NCI-H345 (cell line): ENCODE measurements at places on chromosomes 16 and 17.

- DNase-seq, result no peak
These were observed 43.2 kb downstream of the AXIN2 start for GRCh38 chr17:65518256-65518655.

GRCh38 chr16:55687802-55688201 lies 32.0 kb downstream of the SLC6A2 start:
- DNase-seq, result no peak

- no peak for DNase-seq
These were observed 4.6 kb downstream of the PYCR1 start for GRCh38 chr17:81932333-81932983.

DNA sequence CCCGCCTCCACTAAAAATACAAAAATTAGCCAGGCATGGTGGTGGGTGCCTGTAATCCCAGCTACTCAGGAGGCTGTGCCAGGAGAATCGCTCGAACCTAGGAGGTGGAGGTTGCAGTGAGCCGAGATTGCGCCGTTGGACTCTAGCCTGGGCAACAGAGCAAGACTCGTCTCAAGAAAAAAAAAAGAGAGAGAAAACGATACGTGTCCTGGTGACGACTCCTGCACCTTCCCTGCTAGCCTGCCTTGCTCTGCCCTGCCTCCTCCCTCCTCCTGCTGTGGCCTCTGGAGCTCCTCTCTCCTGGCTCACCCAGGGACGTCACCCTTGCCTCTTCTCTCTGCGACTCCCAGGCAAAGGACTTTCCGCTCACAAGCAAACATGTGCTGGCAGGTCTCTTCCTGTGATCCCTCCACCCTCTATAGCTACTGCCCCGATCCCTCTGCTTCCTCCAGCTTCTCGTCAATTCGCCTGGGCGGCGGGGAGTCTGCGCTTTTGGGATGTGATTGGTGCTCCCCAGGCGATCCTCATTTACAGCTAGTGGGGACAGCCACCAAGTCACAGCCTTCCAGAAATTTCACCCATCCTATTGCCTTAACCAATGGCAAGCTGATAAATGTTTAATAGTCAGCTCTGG lies 25.5 kb upstream of the CBX4 start:
- DNase-seq, result no peak

DNA sequence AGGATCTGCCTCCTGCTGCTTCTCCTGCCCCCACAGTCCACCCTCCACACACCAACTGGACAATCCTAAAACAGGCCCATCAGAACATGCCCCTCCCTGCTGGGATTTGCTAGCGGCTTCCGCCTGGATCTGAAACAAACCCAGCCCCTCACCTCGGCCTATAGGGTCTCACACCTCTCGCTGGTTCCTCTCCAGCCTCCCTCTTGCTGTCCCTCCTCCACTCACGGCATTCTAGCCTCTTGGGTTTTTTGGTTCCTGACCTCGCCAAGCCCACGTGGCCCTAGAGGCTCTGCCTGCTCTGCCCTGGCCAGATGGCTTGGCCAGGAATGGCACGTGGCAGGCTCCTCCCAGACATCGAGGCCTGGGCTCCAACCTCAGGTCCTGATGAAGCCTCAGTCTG lies 15.7 kb upstream of the MTSS2 start:
- no peak for DNase-seq

GRCh38 chr17:57328109-57328882 lies 72.0 kb downstream of the MSI2 start:
- no peak for DNase-seq

DNA sequence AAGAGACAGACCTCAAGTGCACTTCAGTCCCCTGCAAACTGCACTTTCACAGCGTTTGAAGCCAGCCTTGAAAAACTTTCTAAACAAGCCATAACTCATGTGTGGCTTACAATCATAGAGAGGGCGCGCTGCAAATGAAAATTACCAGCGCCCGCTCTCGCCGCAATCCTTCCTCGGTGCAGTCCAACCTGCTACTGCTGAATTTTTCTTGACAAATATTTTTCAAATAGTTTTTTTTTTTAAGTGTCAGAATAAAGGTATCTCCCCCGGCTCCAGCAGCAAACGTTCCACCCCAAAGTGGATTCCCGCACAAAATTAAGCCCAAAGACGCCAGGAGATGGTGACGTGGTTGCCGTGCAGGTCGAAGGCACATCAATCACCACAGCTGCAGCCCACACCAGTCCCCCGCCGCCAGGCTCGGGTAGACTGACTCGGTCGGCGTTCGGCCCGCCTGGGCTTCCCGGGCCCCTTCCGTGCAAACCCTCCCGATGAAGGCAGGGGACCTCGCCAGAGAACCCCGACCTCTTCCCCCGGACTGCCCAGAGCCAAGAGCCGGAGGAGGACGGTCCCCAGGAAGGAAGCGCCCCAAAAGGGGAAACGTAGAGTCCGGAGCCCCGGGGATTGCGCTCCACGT lies 630 bp downstream of the GRB2 start:
- peak; percentile 52 for DNase-seq

GRCh38 chr16:24526701-24527495 lies 12.5 kb upstream of the RBBP6 start:
- no peak for DNase-seq

DNA sequence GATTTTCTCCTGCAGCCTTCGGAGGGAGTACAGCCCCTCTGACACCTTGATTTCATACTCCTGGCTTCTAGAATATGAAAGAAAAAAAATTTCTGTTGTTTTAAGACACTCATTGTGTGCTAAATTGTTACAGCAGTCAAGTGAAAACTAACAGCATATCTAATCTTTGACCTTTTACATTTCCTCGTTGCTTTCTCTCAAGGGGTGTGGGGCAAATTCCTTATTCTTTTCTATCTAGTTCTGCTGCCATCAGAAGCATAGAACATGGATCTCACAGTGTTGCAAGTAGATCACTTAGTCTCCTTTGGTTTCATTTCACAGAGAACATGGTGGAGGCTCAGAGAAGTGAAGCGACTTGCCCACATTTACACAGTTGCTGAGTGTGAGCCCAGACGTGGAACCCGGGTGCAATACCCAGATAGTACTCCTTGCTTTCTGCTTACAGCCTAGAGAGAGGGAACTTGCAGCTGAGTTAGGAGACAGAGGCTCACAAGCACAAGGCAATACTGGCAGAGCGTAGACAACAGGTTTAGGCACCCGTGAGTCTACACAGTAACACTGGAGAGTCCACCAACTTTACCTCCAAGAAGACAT lies 28.7 kb upstream of the MMD start:
- DNase-seq, result no peak

DNA sequence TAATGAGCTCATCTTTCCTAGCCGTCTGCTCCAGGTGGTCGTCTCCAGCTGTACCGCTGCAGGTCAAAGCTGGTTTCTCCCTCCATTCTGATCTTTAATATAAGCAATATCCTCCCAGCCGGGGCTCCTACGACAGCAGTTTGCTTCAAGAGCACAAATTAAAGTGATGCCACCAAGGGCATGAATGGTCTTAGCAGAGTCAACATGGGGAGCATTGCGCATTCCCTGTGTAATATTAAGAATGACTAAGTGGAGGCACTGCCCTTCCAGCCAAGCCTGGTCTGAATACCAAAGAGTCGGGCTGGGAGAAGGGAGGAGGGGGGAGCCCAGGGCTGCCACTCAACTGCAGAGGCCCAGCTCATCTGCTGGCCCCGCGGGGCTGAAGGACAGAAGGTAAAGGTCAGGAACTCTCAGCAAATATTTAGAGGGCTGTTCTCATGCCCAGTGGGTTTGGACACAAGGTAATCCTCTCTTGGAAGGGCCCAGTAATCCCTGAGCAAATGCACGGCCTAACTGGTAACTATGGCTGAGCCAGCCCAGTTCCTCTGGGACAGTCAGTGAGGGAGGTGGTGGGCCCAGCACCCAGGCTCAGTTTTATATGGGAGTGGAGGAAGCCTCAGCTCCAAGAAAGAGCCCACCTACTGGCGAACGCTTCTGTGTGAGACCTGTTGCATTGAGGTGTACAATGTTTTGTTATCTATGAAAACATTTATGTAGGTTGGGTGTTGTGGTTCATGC lies 121.2 kb downstream of the IRX3 start:
- DNase-seq, result no peak
